ENCODE measurements at places on chromosomes 16 and 17. TPM values are rescaled to one million over a fixed set of nuclear protein-coding genes. Genes with fewer than 3 reads are reported as not detected.

DNA sequence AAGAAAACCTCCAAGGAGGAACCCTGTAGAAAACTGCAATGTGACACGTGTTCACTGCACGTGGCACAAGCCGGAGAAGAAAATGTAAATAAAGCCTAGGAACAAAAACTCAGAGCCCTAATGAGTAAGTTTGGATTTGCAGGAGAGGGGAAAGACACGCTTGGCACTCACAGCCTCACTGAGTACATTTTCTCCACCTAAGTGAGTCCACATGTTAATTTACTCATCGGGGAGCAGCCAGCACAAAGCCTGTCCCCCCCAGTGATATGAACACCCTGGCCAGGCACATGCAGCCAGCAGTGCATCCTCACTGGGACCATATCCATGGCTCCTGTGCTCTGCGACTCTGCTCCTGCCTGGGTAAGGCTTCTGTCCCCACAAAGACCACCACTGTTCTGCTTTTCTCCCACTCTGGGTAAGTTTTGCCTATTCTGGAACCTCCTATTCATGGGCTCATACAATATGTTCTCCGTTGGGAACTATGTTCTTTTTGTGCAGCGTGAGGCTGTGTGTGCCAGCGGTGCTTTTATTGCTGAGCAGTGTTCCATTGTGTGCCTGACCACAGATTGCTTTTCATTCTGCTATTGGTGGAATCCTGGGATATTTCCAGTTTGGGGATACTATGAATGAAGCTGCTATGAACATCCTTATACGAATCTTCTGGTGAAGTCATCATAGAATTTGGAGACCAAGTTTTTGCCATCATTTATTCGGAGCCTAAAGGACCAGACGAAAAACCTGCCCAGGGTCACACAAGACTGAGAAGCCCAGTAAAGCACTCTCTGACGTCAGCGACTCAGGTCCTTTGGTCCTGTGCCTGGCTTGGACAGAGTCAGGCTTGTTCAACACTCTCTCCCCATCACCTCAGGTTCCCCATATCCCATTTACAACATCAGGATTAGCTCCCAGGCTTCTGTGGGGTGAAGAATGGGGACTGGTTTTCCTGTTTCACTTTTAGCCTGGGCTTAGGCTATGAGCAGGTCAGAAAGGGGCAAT is 53.3 kb downstream of the RNF112 start:
- H3K4me1 ChIP-seq: no peaks in the 10 kb centered on the region
- no peak for DNase-seq
- H3K36me3 ChIP-seq: no peaks in the 10 kb centered on the region
- no peak overlapping the region for H3K27ac ChIP-seq

GRCh38 chr16:84597931-84598351 is 19.9 kb downstream of the COTL1 start:
- H3K4me1 ChIP-seq: peaks cover 68% of the 10 kb centered on the region
- H3K36me3 ChIP-seq: peaks cover 3% of the 10 kb centered on the region

- peaks cover 11% of the 10 kb centered on the region for H3K4me1 ChIP-seq
- peak overlapping the region; percentile 92 for H3K4me3 ChIP-seq
- H3K27me3 ChIP-seq: no peaks in the 10 kb centered on the region
- peaks cover 12% of the 10 kb centered on the region for H3K36me3 ChIP-seq
Measured at GRCh38 chr17:63772801-63773271, 561 bp downstream of the CCDC47 start.

DNA sequence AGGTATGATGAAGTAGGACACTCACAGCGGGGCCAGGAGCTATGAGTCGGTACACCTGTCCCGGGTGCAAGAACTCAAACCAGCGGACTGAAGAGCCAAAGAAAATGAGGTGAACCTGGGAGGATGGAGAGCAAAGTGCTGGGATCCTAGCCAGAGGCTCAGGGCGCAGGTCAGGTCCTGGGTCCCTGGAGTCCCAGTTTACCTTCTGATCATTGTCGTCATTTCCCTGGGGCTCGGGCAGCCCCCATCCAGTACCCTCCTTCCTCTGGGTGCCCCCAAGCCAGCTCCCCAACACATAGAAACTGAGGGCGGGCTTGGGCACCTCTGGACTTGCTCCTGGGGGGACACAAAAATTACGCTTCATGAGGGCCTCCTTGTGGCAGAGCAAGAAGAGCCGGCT is 16.2 kb downstream of the CTC1 start:
- no peak overlapping the region for H3K4me3 ChIP-seq
- peaks cover 14% of the 10 kb centered on the region for H3K36me3 ChIP-seq
- no peaks in the 10 kb centered on the region for H3K27me3 ChIP-seq
- no peaks in the 10 kb centered on the region for H3K4me1 ChIP-seq

GRCh38 chr16:87067836-87068761 is 249.1 kb downstream of the C16orf95 start:
- DNase-seq: peak; percentile 71
- peaks cover 8% of the 10 kb centered on the region for H3K4me1 ChIP-seq
- H3K27me3 ChIP-seq: no peaks in the 10 kb centered on the region
- no peak overlapping the region for H3K4me3 ChIP-seq
- H3K36me3 ChIP-seq: no peaks in the 10 kb centered on the region
- peak overlapping the region; percentile 25 for H3K27ac ChIP-seq

- DNase-seq: no peak
- H3K4me3 ChIP-seq: no peak overlapping the region
- H3K27me3 ChIP-seq: no peaks in the 10 kb centered on the region
- no peaks in the 10 kb centered on the region for H3K36me3 ChIP-seq
Measured at GRCh38 chr17:44539673-44540072, 17.6 kb upstream of the FZD2 start.

DNA sequence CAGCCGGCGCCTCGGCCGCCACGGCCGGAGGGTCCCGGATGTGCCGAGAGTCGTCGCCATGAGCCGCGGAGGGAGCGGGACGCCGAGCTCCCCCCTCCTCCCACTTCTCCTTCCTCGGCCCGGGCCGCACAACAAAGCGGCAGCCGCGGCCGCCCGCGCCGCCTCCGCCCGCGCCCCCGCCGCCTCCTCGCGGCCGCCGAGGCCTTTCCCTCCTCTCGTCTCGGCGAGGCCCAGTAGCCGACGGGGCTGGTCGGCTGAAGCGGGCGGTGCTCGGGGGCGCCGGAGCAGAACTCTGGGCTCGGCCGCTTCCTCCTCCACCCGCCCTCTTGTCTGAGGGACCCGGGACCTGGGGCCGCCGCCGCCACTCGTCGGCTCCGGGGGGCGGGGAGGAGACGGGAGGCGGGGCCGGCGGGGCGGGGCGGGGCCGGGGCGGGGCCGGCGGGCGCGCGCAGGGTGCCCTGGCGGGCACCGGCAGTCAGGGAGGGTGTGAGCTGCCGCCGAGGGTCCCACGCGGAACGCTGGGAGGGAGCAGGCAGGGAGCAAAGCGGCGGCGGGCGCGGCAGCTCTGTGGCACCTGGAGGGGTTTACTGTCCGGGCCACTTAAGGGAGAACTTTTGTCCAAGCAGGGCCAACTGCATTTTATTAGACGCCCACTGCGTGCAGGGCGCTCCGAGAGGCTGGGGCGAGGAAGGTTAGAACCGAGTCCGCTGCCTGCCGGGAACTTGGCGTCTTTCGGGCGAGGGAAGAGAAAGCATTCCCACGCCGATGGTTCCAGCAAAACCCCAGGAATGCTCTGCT is at the start of gene SMURF2:
SMURF2 (minus strand) TSS at position 332 of the 798 bp plus-strand sequence. CDS start 427 bp downstream, outside the sequence.
- no peak for DNase-seq
- peak within 1 kb of the TSS; percentile 91 for H3K4me3 ChIP-seq
- H3K36me3 ChIP-seq: no peaks in the 10 kb centered on the region
- no peaks in the 10 kb centered on the region for H3K27me3 ChIP-seq
- peaks cover 22% of the 10 kb centered on the region for H3K4me1 ChIP-seq

GRCh38 chr17:1792495-1793446 is 30.9 kb downstream of the SERPINF1 start:
- no peaks in the 10 kb centered on the region for H3K27me3 ChIP-seq
- H3K27ac ChIP-seq: no peak overlapping the region
- peaks cover 2% of the 10 kb centered on the region for H3K4me1 ChIP-seq
- DNase-seq: no peak

GRCh38 chr17:73646409-73647300 is 2.4 kb upstream of the SDK2 start:
- H3K4me3 ChIP-seq: no peak overlapping the region
- no peaks in the 10 kb centered on the region for H3K36me3 ChIP-seq
- peaks cover 23% of the 10 kb centered on the region for H3K27me3 ChIP-seq
- no peak overlapping the region for H3K27ac ChIP-seq
- H3K4me1 ChIP-seq: peaks cover 8% of the 10 kb centered on the region

GPR179 gene
- 0.10 TPM for total RNA-seq

Measured in astrocyte (in vitro differentiated cells and primary cell).